A549 treated with ZK216348 at 1 μM for 4 hours (cell line): ENCODE measurements at places on chromosomes 2 and 18. TPM values are rescaled to one million over a fixed set of nuclear protein-coding genes. Genes with fewer than 3 reads are reported as not detected.

CFAP65 gene
- 0.11 to 0.23 TPM (median 0.18 TPM) in 5 replicates for total RNA-seq

GALR1 gene
- not detected in 5 replicates for total RNA-seq

CD8B2 gene
- not detected in 5 replicates for total RNA-seq

LYPD6B gene
- total RNA-seq = not detected in 5 replicates

AQP12B gene
- not detected in 5 replicates for total RNA-seq

FHL2 gene
- 52.8 to 70.4 TPM (median 67.1 TPM) in 5 replicates for total RNA-seq

MEX3C gene
- total RNA-seq = 14.9 to 22.1 TPM (median 20.6 TPM) in 5 replicates

UBE2F gene
- 47.8 to 55.1 TPM (median 51.4 TPM) in 5 replicates for total RNA-seq

EIF2AK3 gene
- total RNA-seq = 19.4 to 32.6 TPM (median 29.5 TPM) in 5 replicates

ACADL gene
- total RNA-seq = 0.11 to 0.24 TPM in 2 of 5 replicates, not detected in the others

TNFRSF11A gene
- 6.9 to 9.7 TPM (median 7.3 TPM) in 5 replicates for total RNA-seq

LOXHD1 gene
- total RNA-seq = not detected in 5 replicates

DOK6 gene
- total RNA-seq = not detected in 5 replicates

NAT8 gene
- total RNA-seq = not detected in 5 replicates

DCDC2C gene
- 0.77 TPM in 1 of 5 replicates, not detected in the others for total RNA-seq

BMP10 gene
- total RNA-seq = not detected in 5 replicates
